NCI-H2029 (cell line): ENCODE measurements at places on chromosomes 12 and 14.

DNA sequence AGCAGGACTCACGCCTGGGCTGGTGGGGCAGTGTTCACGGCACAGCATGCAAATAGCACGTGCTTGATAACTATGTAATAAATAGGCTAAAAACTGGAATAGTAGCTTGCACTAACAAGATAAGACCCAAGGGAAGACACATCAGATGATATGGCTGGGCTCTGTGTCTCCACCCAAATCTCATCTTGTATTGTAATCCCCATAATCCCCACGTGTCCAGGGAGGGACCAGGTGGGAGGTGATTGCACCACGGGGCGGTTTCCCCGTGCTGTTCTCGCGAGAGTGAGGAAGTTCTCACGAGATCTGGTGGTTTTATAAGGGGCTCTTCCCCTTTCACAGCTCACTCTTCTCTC, 46.9 kb downstream of the RIMBP2 start:
- DNase-seq = no peak

DNA sequence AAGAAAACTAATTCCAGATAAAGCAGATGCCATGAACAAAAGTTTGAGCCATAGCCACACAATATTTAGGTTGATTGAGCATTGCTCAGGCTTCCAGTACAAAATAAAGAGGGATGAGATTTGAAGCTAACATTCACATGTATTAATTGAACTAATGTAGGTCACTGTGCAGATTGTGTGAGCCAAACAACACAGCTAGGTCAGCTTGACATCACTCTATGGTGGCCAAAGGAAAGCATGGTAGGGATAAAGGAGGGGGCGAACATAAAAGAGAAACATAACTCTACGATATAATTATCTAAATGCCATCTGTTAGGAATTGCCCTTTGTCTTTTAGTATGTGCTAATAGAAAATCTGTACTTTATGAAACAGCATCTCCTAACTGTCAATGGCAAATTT, 477.7 kb upstream of the SYT1 start:
- no peak for DNase-seq

GRCh38 chr12:50984586-50985298, 32.4 kb downstream of the HIGD1C start:
- no peak for DNase-seq

GRCh38 chr12:114342656-114343055, 63.3 kb downstream of the TBX5 start:
- DNase-seq = no peak

DNA sequence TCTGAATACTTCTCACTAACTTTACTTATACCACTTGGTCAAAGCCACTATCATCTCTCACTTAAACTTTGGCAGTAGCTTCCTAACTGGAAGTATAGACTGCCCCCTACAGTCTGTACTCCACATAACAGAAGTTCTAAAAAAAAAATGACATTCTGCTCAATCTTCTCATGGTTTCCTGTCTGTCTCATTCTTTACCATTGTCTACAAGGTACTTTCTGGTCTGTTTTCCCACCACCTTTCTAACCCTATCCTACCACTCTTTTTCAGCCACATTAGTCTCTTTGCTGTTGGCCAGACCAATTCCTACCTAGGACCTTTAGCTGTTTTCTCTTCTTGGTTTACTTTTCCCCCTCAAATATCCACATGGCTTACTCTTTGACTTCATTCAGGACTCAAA, 14.7 kb downstream of the CPSF6 start:
- DNase-seq = peak; percentile 9

GRCh38 chr12:25764409-25764808, 194.1 kb upstream of the RASSF8 start:
- no peak for DNase-seq

- no peak for DNase-seq
Observed at GRCh38 chr12:28951935-28952334, 197.1 kb upstream of the FAR2 start.

DNA sequence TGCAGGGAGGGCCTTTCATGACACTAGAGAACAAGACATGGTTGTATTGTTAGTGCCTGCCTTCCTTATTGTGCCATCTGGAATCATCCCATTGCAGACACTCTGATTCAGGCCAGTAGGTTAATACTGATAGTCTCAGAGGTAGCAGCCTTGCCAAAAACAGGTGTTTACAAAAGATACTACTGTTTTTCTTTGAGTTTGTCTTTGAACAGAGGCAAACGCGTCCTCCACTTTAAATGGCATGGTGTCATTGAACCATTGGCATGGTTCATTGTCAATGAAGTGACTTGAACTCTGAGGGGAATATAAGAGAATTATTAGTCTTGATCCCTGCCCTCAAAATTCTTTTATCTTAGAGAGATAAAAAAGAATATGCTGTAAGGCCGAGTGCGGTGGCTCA, 4.2 kb downstream of the FNTB start:
- no peak for DNase-seq

- DNase-seq = no peak
Observed at GRCh38 chr14:31068235-31068634, 42.1 kb upstream of the STRN3 start.
